ENCODE measurements at places on chromosomes 4 and X.

DNA sequence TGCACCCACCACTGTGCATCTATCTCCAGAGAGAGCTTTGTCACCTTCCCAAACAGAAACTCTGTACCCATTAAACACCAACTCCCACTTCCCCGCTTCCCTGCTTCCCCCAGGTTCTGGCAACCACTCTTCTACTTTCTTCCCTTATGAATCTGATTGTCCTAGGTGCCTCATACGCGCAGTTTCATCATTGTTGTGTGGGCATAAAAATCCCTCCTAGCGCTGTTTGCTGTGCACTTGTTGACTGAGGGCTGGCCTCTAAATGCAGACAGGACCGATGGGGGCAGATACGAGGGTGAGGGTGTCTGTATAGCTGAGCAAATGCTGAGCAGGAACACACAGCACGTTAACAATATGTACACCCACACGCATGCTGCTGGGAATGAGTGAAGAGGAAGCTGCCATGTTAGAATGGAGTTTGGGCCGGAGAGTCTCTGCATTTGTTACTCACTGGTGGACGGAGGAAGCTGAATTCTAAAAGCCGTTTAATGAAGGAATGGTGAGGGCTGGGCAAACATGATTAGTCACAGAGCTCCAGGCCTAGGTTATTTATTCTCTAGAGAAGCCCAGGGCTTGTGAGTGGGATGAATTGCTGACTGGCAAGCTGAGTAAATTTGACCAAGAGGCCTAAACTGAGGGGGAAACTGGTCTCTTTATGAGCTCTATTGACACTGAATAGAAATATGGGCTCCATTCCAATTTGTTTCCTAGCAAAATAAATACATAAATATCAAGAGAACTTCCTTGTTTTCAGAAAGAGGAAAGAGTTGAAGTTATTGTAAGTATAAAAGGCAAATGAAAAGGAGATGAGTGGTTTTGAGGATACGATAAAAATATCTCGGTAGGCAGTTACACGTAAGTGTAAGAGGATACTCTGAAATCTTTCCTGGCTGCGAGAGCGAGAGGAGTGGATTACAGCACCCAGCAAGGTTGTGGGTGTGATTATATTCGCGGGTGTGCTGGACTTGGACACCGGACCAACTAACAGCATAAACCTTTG, 95.9 kb upstream of the RPS6KA3 start:
- DNase-seq: no peak

GRCh38 chr4:168839758-168840391, 170.2 kb downstream of the CBR4 start:
- no peak for DNase-seq

DNA sequence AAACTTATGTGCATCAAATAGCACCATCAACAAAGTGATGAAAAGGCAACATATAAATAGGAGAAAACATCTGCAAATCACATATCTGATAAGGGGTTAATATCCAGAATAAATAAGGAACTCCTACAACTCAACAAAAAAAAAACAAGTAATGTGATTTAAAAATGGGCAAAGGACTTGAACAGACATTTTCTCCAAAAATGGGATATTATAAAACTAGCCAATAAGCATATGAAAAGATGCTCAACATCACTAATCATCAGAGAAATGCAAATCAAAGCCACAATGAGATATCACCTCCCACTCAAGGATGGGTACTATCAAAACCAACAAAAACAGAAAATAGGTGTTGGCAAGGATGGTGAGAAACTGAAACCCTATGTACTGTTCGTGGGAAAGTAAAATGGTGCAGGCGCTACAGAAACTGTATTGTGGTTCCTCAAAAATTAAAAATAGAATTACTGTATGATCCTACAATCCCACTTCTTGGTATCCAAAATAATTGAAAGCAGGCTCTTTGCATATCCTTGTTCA, 2.4 kb downstream of the DNAJB14 start:
- DNase-seq: no peak

DNA sequence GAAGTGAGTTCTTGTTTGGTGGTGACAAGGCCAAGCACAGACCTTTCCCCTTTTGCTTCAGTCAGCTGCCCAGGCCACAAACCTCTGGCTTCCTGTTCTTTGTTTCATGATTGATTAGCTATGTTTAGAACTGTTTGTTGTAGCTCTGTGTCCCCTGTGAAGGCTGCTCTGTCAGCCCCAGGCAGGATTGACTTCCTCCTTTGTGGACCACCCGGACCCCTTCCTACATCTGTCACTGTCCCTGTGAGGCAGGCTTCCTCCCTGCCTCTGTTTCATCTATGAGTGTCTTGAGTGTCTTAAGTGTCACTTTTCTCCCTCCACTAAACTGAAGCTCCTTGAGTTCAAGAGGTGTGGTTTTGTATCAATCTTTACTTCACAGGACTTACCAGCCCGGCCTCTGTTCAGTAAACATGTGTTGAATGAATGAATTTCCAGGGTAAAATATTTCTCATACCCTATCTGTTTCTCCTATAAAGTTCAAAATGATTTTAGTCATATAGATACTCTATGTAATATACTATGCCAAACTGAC, 83.5 kb downstream of the ZNF674 start:
- no peak for DNase-seq

DNA sequence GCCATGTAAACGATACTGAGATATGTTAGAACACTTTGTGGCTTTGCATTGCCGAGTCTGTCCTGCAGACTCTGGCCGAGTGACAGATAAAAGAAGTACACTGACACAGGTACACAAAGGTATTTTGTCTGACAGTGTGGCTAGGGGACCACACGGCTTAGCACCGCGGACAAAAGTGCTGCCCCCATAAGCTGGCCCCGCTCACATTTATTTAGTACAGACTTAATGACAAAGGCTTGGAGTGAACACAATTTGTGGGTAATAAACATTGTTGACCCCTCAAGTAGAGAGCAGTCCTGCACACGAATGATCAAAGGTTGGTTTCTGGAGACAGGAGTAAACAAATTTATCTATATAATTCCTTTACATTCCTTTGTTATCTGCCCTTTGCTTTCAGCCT, 976.8 kb downstream of the TRAM1L1 start:
- DNase-seq: no peak

DNA sequence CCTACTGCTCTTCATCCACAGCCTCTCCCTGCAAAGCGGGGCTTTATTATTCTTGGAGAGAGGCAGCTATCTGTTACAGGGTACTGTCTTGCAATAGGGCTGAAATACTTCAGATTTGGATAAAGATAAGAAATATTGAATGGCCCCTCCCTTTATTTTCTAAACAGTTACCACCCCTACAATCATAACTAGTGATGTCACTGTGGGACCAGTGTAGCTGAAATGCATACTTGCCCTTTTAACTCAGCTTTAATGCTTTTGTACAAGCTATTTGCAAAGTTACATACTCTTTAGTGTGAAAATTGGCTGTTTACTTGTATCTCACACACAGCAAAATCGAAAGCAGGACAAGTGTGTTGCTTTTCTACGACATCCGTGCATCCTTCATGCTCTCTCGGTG, 261.7 kb upstream of the GATB start:
- no peak for DNase-seq

DNA sequence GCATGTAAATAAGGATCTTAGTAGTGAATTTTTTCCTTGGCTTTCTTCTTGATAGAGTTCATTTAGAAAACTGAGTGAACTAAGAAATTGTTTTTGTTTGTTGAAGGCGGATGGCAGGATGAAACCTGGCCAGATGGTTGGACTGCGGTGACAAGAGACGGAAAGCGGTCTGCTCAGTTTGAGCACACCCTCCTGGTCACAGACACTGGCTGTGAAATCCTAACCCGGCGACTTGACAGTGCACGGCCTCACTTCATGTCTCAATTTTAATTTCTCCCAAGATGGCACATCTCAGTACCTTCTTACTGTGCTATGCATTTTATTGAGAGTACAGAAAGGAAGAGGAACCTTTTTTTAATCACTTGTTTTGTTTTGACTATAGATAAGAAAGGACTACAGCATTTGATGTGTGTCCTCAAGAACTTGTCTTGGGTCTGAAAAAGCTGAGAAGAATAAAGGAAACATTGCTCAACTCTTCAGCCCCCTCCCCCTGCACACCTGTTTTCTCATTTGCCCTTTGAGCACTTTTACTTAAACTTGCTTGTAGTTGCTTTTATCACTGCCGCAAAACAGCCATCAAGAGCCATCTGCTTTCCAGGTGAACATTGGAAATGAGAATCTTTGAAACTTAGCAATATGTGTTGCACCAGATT, 27.4 kb downstream of the ADH5 start:
- no peak for DNase-seq

GRCh38 chr4:71752383-71753042, 31.4 kb downstream of the GC start:
- DNase-seq: no peak

DNA sequence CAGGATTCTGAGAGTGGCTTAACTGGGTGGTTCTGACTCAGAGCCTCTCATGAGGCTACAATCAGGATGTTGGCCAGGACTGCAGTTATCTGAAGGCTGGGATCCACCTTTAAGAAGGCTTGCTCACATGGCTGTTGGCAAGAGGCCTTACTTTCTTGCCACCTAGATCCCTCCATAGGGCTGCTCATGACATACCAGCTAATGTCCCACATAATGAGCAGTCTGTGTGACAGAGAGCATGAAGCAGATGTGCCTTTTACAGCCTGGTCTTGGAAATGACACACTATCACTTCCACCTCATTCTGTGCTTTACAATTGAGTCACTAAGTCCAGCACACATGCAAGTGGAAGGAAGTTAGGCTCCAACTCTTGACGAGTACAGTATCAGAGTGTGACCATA, 4.3 kb upstream of the RBM3 start:
- no peak for DNase-seq

- DNase-seq: no peak
Measured at GRCh38 chrX:77415882-77416281, 31.3 kb upstream of the FGF16 start.

DNA sequence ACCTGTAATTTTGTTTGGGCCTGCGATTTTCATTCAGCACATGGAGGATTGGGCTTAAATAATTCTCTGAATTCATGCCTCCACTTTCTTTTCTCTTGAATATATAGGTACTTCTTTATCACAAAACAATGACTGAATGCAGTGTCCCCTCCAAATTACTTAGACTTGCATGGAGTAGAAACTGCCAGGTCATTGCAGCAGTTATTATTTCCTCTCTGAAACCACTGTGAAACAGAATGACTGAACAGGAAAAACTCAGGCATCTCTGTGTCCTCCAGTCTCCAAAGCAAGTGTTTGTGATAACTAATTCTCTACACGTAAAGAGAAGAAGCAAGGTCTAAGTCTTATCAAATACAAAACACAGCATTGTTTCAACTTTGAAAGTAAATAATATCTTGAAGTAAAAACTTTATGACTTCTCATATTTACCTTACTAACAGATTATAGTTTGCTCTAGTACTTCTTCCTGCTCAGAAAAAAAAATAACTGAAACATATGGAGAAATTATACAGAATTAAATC, 144.5 kb upstream of the DIAPH2 start:
- no peak for DNase-seq

- DNase-seq: no peak
Measured at GRCh38 chr4:121714548-121714947, 17.8 kb upstream of the ANXA5 start.

DNA sequence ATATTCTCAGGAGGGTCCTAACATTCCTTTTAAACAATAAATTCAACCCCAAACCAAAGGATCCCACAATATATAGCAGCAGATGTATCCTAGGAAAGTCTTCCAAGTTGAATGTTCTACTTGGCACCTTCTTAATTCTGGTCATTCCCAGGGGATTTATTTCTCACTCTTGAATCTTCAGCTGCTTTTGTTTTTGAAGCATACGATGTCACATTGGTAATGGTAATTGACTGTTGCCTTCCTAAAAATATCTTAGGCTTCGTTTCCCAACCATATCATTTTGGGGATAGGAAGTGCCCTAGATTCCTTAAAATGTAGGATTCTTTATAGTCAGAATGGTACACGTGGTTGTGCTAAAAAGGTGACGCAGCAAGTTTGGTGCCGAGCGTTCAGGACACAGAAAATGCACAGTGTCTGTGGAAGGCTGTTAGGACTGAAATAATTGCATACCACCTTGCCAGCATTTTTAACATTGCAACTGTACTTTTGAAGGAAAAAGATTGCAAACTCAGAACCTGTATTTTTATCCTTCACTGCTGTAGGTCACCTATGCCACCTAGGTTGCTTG, 8.1 kb downstream of the SNX25 start:
- DNase-seq: no peak

- no peak for DNase-seq
Measured at GRCh38 chr4:172736046-172736445, 432.6 kb upstream of the GALNT7 start.

GRCh38 chr4:126738926-126739325, 893.8 kb upstream of the INTU start:
- DNase-seq: no peak

- no peak for DNase-seq
Measured at GRCh38 chr4:123158576-123158975, 236.2 kb upstream of the NUDT6 start.

- no peak for DNase-seq
Measured at GRCh38 chr4:84956014-84956413, 10.5 kb downstream of the WDFY3 start.

- DNase-seq: no peak
Measured at GRCh38 chrX:11290416-11291102, 2.7 kb upstream of the AMELX start.

- no peak for DNase-seq
Measured at GRCh38 chr4:11286533-11286932, 142.2 kb downstream of the HS3ST1 start.

DNA sequence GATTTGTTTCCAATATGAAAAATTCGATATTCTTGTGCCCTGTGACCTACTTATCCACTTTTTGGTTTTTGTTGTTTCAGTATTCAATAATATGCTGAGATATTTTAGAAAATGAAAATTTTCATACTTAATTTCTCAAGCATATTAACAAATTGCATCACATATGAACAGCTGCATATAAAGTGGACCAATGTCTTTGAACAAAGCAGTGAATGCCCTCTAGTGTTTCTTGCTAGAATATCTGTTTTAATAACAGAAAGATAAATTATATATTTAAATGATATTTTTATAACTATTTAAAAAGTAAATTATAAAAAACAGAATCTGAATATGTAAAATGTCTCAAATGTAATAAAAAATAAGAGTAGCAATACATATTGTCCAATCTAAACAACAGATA, 31.7 kb upstream of the INTU start:
- no peak for DNase-seq

- DNase-seq: no peak
Measured at GRCh38 chr4:54625391-54625790, 32.4 kb upstream of the KIT start.

Data from stimulated activated CD8-positive, alpha-beta memory T cell treated with anti-CD3 and anti-CD28 coated beads, Interleukin-15, amount 100 ng/mL, for 48 hours (primary cell).